Heart left ventricle (tissue), 16 donors: ENCODE measurements at places on chromosomes 3 and 15. TPM values are rescaled to one million over a fixed set of nuclear protein-coding genes. Genes with fewer than 3 reads are reported as not detected.

Gene RBM6
- 34.5 TPM for total RNA-seq

DNA sequence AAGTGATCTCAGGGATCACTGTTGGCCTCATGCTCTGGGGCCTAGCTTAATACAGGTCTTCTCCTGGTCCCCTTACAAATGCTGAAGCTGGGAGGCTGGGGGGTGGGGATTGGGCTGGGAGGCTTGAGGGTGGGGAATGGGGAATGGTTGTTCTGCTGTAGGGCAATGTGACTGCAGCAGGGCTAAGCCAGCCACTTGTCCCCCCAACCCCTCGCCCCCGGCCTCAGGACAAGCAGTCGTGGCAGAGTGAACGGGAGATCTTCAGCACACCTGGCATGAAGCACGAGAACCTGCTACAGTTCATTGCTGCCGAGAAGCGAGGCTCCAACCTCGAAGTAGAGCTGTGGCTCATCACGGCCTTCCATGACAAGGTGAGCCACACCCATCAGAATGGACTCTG is 17.2 kb upstream of the EXOG start:
- no peaks in the 10 kb centered on the region for H3K4me1 ChIP-seq
- H3K27me3 ChIP-seq = no peaks in the 10 kb centered on the region
- DNase-seq = no peak
- no peak overlapping the region for H3K27ac ChIP-seq

- no peak overlapping the region for H3K27ac ChIP-seq
- H3K4me1 ChIP-seq = no peaks in the 10 kb centered on the region
- no peak for DNase-seq
Observed at GRCh38 chr3:46350262-46350565, 3.7 kb upstream of the CCR2 start.

DNA sequence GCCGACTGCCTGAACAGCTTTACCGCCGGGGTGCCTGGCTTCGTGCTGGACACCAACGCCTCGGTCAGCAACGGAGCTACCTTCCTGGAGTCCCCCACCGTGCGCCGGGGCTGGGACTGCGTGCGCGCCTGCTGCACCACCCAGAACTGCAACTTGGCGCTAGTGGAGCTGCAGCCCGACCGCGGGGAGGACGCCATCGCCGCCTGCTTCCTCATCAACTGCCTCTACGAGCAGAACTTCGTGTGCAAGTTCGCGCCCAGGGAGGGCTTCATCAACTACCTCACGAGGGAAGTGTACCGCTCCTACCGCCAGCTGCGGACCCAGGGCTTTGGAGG is 815 bp downstream of the SPINT1 start:
- H3K27ac ChIP-seq = no peak overlapping the region
- peak overlapping the region; percentile 48 for H3K4me3 ChIP-seq
- H3K27me3 ChIP-seq = peaks cover 17% of the 10 kb centered on the region
- DNase-seq = no peak

DNA sequence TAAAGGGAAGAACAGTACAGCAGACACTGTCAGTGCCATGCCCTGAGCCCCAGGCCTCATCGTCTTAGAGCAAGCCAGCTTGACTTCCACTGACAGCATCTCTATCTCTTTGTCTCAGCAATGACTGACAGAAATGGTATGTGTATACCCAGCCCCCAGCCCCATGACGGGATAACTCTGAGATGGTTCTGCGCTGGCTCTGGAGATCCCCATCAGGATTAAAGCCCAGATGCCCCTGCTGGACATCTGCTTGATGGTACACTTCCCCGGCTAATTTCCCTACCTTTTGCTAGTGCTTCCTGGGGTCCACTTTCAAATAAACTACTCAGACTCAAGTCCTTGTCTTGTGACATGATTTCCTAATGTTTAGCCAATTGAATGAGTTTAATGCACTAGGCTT is 7.6 kb downstream of the NMNAT3 start:
- no peaks in the 10 kb centered on the region for H3K36me3 ChIP-seq
- no peak for DNase-seq
- no peaks in the 10 kb centered on the region for H3K4me1 ChIP-seq
- H3K4me3 ChIP-seq = no peak overlapping the region
- no peaks in the 10 kb centered on the region for H3K27me3 ChIP-seq

DNA sequence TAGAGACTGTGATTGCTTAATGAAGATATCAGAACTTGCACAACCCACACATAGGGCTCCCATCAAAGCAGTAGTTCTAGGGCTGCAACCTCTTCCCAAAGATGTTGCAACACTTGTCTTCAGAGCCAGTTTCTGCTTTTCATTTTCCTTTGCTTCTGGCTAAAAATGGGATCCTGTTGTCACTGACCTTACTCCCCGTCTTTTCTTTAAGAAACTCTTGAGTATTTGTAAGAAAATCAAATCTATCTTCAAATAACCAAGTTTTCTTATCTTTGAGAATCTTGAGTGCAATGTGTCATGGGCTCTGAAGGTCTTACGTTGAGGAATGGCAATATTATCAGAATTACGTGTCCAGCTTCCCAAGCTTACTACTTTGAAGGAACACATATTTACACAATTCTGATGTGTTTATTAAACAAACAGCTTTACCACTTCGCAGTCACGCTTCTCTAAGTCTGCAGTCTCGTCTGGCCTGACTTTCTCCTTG is 24.1 kb downstream of the CACNA1D start:
- no peak overlapping the region for H3K27ac ChIP-seq
- no peaks in the 10 kb centered on the region for H3K36me3 ChIP-seq
- no peaks in the 10 kb centered on the region for H3K27me3 ChIP-seq
- H3K4me3 ChIP-seq = no peak overlapping the region

Gene CHRNA7
- total RNA-seq = 0.71 TPM

DNA sequence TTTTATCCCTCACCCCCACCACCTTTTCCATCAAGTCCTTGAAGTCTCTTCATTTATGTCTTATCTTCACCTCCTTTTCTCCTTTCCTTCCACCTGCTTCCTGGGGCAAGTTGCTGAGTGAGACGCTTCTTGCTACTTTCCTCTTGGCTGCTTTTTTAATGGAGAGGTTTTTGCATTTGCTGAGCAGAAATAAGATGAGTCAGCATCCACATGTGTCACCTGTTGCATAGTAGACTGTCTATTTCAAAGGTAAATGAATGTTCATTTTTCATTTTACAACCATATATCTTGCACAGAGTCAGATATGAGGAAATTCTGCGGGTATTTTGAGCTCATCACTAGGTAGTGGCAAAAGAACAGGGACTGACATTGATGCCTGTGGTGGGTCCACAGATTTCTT is 18.6 kb downstream of the C3orf52 start:
- DNase-seq = no peak
- no peak overlapping the region for H3K4me3 ChIP-seq
- H3K27ac ChIP-seq = no peak overlapping the region
- H3K27me3 ChIP-seq = no peaks in the 10 kb centered on the region
- no peaks in the 10 kb centered on the region for H3K36me3 ChIP-seq
- no peaks in the 10 kb centered on the region for H3K4me1 ChIP-seq

- H3K36me3 ChIP-seq = no peaks in the 10 kb centered on the region
- H3K4me1 ChIP-seq = no peaks in the 10 kb centered on the region
- no peak for DNase-seq
Observed at GRCh38 chr3:8490079-8490552, 11.5 kb upstream of the LMCD1 start.

Gene C3orf70
- total RNA-seq = 2.8 TPM

- H3K4me1 ChIP-seq = no peaks in the 10 kb centered on the region
- DNase-seq = no peak
- H3K27ac ChIP-seq = no peak overlapping the region
- no peaks in the 10 kb centered on the region for H3K36me3 ChIP-seq
- H3K4me3 ChIP-seq = no peak overlapping the region
Observed at GRCh38 chr15:100180921-100181320, 160.9 kb downstream of the ADAMTS17 start.

- peaks cover 4% of the 10 kb centered on the region for H3K36me3 ChIP-seq
- DNase-seq = no peak
- no peak overlapping the region for H3K4me3 ChIP-seq
- peak overlapping the region; percentile 70 for H3K27ac ChIP-seq
Observed at GRCh38 chr15:48603123-48603500, 42.4 kb downstream of the FBN1 start.

- peak overlapping the region; percentile 95 for H3K27ac ChIP-seq
- H3K4me1 ChIP-seq = peaks cover 38% of the 10 kb centered on the region
- no peak for DNase-seq
- H3K27me3 ChIP-seq = no peaks in the 10 kb centered on the region
Observed at GRCh38 chr3:19947549-19948225, 790 bp downstream of the RAB5A start.

DNA sequence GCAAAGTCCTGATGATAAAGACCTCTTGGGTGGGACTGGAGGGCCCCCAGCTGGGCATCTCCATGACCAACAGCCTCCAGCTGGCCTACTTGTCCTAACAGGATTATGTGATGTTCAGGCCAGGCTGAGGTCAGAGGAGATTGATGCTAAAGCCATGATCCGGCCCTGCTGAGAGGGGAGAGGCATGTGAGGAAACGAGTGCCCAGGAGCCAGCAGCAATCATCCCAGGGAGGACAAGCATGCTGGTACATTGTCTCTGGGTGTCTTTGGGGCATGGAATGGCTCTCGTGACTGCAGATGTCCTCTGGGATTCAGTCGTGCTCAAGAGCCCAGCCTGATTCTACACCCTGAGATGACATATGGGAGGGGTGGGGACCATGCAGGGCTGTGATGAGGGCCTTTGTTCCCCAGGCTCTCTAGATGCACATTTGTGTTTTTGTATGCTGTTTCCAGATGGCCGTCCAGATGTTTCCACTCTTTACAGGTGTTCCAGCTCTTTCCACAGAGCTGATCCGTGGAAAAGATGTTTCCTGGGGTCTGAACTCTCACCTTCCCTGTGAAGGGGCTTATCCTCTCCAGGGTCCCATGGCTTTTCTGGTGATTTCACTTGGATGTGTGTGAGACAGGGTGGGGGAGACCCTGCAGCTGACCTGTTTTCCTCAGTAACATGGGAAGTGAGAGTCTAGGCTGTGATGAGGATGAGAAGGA is 20.2 kb downstream of the SLC24A1 start:
- no peak overlapping the region for H3K27ac ChIP-seq
- H3K4me3 ChIP-seq = no peak overlapping the region
- peaks cover 7% of the 10 kb centered on the region for H3K4me1 ChIP-seq
- H3K27me3 ChIP-seq = no peaks in the 10 kb centered on the region
- no peaks in the 10 kb centered on the region for H3K36me3 ChIP-seq
- no peak for DNase-seq

DNA sequence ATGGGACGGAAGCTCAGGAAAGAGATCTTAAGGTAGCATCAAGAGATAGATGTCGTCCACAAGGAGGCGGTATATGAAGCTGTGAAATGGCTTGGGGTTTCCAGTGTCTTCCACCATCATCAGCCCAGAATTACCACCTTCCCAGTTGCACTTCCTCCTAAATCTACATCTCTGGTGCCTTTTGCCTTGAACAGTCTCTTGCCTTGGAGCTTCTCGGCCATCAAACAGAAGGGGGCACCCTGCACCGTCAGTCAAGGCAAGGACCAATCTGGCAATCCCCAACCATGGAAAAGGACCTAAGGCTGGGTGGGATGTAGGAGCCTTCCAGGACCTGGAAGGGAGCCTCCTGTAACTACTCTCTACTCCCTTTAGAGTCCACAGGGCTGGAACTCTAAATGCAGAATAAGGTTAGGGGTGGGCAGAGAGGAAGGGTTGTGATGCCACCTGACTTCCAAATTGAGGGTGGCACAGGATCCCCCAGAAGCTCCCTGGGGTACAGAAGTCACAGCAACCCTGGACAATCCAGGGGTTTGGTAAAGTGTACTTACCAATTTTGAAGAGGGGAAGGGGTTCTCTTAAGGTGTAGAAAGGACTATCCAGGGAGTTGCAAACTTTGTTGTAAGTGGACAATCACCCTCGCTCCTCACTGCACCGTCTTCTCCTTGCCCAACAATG is 1.0 kb upstream of the RYR3 start:
- no peak overlapping the region for H3K4me3 ChIP-seq
- no peaks in the 10 kb centered on the region for H3K36me3 ChIP-seq
- no peak overlapping the region for H3K27ac ChIP-seq
- peaks cover 52% of the 10 kb centered on the region for H3K27me3 ChIP-seq

Gene GNAT1
- total RNA-seq = not detected

DNA sequence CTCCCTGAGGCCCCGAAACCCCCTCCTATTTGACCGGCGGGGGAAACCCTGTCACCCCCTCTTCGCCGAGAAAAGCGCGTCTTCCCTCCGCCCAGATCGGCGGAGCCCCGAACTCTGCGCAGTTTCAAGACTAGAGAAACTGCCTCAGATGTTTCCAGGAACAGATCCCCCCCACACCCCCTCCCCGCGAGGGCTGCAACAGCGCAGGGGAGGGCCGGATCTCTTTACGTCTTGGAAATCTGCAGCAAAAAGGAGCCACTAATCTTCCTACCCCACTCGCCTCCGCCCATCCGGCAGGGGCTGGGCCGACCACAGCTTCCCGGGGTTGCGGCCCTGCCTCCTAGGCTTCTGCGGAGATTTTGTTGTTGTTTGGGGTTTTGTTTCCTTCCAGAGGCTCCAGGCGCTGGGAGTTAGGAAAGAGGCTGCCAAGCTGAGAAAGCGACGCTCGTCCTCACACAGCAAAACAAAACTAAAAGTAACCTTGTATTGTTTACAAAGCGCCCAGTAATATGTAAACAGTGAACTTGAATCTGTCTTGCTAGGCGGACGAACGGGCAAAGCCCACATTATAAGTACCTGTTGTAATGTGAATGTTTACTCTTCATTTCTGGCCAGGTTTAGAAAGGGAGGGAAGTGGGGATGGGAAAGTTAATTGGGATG is 2.2 kb downstream of the FOXB1 start:
- H3K36me3 ChIP-seq = no peaks in the 10 kb centered on the region
- H3K27ac ChIP-seq = no peak overlapping the region
- peaks cover 14% of the 10 kb centered on the region for H3K4me1 ChIP-seq
- peaks cover 100% of the 10 kb centered on the region for H3K27me3 ChIP-seq
- H3K4me3 ChIP-seq = peak overlapping the region; percentile 28
- no peak for DNase-seq

DNA sequence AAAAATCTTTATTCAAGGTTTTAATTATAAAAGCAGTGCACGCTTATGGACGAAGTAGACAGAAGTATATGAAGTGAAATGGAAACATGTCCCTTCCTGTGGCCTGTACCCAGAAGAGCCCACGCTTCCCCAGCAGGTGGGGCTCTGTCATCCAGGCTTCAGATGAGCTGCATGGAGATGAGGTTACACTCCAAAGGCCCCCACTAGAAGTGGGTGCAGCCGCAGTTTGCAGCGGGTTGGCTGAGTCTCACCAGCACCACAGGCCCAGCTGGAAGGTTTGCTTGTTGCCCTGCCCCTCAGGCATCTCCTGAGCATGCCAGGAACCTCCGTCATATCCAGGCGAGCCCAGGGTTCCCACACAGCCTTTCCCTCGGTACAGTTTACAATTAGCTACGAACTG is 33.1 kb downstream of the PRR20G start:
- H3K27me3 ChIP-seq = no peaks in the 10 kb centered on the region
- no peaks in the 10 kb centered on the region for H3K4me1 ChIP-seq
- DNase-seq = no peak
- H3K4me3 ChIP-seq = no peak overlapping the region
- H3K36me3 ChIP-seq = no peaks in the 10 kb centered on the region
- no peak overlapping the region for H3K27ac ChIP-seq

GRCh38 chr15:84649706-84650105 is 4.4 kb downstream of the WDR73 start:
- H3K27ac ChIP-seq = no peak overlapping the region
- no peak for DNase-seq
- no peaks in the 10 kb centered on the region for H3K27me3 ChIP-seq

Gene TEX55
- total RNA-seq = not detected
